Substantia nigra (tissue), 51 donors: ENCODE measurements at places on chromosomes 7 and 10.
A peak's percentile ranks its signal among the peaks of the same experiment; 100 is the strongest.

- peak; percentile 1 for DNase-seq
These were observed 129.9 kb downstream of the IPMK start for GRCh38 chr10:58137813-58138212.

GRCh38 chr7:98922392-98923187 lies 44.3 kb downstream of the TRRAP start:
- no peak for DNase-seq

DNA sequence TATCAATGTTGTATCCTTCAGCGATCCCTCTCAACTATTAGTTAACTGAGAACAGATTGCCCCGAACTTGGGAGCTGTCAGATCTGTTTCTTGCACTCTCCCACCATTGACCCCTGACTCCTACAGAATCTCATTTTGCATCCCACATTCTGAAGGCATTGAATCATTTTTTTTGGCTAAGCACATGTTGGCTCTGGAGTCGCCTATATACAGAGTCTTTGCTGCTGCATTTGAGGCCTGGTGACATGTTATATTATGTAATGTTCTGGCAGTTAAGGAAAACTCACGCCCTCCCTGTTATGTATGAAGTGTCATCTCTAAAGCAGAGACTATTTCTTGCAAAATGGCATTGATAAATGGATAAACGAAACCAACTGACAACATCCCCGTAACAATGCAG lies 159.2 kb upstream of the ITGB1 start:
- no peak for DNase-seq

- DNase-seq = no peak
These were observed 76.0 kb downstream of the HIP1 start for GRCh38 chr7:75662579-75663301.

DNA sequence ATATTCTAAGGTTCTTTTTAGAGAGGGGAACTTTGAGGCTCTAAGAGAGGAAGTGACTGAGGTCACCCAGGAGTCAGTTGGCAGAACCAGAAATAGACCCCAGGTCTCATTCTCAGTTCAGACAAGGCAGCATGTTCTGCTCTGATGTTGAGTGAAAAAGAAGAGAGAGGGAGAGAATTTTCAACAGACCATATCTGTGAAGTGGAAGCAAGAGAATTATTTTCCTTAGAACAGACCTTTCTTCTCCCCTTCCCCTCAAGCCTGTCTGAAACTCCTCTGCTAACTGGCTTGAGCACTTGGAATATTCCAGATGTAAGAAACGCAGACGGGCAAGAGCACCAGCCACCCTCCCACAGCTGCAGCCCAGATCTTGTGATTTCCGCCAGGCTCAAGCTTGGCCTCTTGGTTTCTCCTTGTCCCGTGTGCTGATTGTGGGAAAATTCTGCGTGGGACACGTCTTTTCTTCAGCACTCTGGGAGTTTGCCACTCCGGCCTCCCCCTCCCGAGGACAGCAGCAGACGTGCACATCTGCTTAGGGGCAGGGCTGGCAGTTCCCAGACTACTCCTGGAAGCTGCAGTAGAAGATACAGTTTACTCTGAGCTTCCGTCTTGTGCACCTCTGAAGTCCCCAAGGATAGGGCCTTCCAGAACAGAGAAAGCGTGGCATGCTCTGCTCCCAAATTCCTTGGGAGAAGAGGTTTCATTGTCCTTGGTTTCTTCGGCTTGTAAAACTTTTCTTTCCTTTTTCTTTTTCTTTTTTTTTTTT lies 22.7 kb upstream of the IKZF1 start:
- no peak for DNase-seq

DNA sequence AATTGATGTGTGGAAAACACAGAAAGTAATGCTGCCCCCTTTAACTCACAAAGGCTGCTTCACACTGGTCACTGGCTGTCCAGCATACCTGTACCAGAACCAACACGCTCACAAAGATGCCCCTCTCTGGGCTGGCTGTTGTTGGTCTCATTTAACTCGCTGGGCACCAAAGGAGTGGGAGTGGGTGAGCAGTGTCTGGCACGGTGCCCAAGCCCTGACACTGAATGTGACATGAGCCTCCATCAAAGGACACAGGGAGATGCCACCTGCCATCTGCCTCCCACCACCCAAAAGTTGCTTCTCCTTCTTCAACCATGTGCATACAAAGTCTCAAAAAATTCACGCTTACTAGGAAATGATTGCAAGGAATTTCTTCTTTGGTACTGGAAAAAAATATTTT lies 86.8 kb downstream of the FGFR2 start:
- no peak for DNase-seq

DNA sequence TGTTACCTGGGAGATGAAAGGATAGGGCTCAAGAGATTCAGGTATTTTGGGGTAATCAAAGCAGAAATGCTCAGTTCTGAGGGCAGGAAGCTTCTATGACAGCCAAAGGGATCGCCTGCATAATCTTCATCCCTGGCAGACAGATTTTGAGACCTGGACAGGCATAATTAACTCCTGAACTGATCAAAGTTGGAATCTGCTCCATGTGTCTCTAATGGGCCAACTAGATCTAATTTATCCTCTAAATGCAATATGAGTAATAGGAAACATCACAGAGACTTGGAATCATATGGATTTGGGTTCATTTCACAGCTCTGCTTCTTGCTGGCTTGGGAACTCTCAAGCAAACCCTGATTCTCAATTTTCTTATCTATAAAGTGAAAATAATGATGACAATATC lies 41.2 kb upstream of the EPHB6 start:
- no peak for DNase-seq

GRCh38 chr10:118767297-118768040 lies 12.7 kb upstream of the CACUL1 start:
- DNase-seq = no peak

DNA sequence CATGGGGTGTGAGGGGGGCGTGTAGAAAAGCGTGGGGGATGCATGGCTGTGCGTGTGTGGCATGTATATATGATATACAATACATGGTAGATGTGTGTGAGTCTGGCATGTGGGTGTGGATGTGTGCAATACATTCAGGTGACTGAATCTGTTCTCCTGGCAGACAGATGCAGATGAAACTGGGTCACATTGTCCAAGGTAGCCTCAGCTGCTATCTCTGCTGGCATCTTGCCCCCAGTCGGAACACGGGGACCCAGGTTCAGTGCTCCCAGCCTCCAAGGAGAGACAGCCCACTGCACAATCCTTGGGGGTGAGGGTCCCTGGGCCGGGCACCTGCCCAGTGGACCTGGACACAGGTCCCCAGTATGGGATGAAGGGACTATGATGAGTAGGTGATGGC lies 12.4 kb upstream of the SRRM3 start:
- no peak for DNase-seq
